ENCODE measurements at places on chromosomes 5 and 9.

GRCh38 chr9:91119679-91120078 is 242.0 kb downstream of the AUH start:
- DNase-seq: peak; percentile 6

DNA sequence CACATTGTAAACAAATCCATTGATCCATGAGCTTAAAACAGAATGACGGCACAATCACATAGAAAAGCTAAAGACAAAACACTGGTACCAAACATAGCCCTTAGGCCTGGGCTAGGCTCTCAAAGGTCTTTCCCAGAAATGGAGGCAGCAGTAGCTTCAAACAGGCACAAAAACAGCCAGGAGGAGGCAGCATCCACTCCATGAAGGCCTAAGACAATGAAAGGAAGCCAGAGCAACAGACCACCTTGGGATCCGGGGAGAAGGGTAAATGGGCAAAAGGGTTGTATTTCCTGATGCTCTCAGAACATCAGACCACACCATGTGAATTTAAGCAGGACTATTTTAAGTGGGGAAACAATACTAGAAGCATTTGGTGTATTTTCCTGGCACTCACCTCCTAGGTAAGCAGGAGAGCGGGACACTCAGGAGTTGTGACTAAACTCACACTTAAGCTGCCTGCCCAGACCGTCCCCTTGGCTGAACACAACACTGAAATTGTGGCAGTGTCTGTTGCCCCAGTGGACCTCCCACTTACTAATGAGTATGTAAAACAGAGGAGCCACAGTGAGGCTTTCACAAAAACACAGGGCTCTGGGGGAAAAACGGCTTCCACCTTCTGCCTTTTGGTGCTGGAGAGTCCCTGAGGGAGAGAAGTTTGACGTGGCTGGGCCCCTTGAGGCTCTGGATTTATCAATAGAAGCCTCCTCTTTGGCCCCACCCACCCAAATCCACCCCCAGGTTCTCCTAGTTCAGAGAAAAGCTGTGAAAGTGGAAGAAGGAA is 11.9 kb downstream of the GNPDA1 start:
- DNase-seq: no peak

DNA sequence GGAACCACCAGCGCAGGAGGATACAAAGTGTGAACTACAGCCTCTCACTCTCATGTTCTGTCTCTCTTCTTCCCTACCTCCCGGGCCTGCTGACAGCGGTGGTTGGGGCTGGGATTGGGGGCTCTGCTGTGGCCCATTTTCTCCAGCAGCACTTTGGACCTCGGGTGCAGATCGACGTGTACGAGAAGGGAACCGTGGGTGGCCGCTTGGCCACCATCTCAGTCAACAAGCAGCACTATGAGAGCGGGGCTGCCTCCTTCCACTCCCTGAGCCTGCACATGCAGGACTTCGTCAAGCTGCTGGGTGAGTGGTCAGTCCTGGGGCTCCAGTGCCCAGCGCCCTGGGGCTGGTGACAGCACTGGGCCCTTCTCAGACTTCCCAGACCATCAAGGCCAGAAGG is 4.7 kb downstream of the PCYOX1L start:
- no peak for DNase-seq

DNA sequence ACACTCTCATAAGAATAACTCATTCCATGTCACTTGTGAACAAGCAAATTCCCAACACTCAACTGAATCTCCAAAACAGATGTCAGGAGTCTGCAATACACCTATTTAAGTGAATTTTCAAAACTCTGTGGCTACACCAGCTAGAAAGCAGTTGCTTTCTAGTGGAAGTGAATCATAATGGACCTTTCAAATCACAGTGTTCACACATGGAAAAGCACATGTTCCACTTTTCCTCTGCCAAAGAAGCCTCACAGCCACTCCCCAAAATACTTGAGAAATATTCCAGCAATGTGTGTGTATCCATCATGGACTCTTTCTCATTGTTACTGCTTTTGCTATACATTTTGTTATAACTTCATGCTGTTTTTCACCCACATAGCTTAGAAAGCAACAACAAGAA is 17.4 kb downstream of the MARCHF3 start:
- DNase-seq: no peak
